NAMALWA (cell line): ENCODE measurements at places on chromosomes 4 and X.
A peak's percentile ranks its signal among the peaks of the same experiment; 100 is the strongest.

DNA sequence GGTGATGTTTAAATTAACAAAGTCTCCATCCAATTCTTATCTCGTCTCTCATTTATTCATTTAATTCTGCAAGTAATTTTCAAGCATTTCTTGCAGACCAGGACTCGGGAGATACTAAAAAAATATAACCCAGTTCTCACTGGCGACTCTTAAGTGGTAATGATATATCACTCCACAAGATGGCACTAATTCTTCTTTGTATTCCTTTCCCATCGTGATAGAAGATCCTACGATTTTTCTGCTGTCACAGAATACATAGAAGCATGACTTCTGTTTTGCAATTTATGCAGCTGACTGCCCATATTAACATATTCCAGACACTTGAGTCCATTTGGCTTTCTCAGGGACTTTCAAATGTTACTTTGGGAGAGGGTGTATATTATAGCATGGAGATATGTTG, 64.0 kb upstream of the FGF13 start:
- DNase-seq: peak; percentile 34

DNA sequence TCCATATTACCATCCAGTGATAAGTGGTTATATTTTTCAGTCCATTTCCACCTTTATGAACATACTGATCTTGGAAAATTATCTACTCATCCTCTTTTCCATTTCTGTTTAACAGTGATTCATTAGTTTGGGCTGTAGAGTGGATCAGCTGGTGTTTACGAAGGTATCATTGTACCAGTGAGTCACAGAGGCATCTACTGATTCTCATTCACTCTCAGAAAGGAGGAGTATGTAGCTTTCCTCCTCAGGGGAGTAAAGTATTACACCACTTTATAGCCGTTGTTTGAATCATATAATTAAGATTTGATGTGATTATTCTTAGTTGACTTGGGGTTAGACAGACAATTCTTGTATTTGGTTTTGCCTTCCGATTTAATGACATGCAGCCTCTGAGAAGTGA, 74.7 kb downstream of the GALNT7 start:
- no peak for DNase-seq

DNA sequence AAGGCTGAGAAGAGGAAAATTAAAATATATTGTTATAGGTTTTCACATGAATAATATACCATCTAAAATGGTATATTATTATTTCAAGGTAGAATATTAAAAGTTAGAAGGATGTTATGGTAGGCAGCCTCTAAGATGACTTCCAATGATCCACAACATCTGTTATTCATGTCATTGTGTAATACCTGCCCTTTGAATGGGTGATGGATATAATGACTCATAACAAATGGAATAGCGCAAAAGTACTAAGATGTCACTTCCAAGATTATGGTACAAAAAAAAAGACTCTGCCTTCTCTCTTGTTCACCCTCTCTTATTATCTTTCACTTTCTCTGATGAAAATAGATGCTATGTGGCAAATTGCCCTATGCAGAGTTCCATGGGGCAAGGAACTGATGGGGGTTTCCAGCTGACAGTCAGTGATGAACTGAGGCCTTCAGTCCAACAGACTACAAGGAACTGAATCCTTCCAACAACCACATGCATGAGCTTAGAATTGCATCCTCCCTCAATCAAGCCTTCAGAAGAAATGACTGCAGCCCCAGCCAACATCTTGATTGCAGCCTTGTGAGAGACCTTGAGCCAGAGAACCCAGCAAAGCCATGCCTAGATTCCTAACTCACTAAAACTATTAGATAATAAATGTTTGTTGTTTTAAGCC, 57.7 kb downstream of the HS6ST2 start:
- no peak for DNase-seq

DNA sequence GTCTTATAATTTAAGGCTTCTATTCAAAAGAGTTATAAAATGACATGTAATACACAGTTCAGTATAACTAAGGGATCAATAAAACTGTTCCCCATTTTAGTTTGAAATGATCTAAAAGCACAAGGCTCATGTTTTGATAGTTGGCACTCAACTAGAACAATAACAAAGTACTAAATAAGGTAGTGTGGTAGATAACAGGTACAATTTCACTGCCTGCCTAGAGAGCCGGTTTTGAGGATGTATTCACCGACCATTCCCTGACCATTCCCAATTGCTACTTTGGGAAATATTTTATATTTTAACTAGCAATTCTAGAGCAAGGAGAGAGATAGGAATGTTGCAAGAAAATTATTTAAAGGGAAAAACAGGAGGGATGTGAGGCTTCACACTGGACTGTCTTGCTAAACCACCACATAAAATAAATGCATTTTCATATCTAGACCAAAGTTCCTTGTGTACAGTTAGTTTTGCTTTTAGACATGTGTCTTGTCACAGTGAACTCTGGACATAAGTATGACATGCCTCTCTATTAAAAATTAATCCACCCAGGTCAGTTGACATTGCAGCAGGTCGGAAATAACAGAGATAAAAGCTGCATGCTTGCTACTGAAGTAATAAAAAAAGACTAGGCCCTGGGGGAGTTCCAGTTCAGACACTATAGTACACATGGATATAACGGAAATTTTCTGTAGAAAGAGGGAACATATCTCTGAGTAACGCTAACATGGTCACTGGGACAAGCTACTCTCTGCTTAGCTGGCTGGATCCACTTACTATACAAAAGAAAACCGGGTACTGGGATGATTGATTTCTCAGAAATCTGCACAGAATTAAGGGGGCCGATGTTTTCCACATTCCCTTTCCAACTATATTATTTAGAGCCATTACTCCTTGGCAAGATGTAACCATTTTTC, 56.3 kb upstream of the NAP1L5 start:
- DNase-seq: no peak

GRCh38 chr4:135204311-135204710, 1002.7 kb upstream of the PABPC4L start:
- DNase-seq: no peak

GRCh38 chr4:123652476-123652875, 255.9 kb downstream of the SPRY1 start:
- DNase-seq: no peak

GRCh38 chr4:67020438-67020797, 524.9 kb downstream of the CENPC start:
- DNase-seq: no peak

GRCh38 chr4:180363815-180364214, 1879.4 kb upstream of the TENM3 start:
- no peak for DNase-seq

- DNase-seq: no peak
Observed at GRCh38 chrX:95332530-95332929, 1352.1 kb upstream of the DIAPH2 start.

GRCh38 chr4:57081651-57082621, 28.2 kb downstream of the IGFBP7 start:
- no peak for DNase-seq
